ENCODE measurements at places on chromosomes 11 and 22.

GRCh38 chr11:78323363-78323762, 94.3 kb downstream of the GAB2 start:
- no peak for DNase-seq

DNA sequence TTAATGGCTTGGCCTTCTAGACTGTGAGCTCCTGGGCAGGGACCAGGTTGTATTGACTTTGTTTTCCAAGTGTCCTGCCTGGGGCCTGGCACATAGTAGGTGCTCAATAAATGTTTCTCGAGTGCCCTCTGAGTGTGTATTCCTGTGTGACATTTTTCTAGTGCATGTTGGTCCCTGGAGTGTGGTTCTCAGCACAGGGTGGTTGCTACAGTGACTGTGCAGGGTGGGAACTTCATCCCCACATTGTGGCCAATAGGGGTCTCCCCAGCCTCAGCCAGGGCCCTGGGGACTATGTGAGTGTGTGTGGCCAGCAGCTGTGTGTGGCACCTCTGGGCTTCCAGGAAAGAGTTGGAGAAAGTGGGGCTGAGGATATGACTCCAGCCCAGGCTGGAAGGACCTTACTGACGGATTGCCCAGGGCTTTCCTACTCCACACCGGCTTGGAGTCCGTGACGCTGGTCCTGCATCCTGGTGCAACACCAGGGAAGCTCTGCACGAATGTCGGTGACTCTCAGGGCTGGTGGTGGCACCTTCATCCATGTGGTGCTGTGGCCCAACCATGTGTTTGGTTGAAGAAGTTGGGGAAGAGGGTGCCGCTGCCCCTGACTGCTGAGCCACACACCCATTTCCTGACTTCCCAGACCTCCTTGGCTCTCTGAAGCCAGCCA, 9.0 kb upstream of the MARK2 start:
- DNase-seq: no peak

- DNase-seq: no peak
These were observed 11.8 kb upstream of the SYT9 start for GRCh38 chr11:7239877-7240276.

DNA sequence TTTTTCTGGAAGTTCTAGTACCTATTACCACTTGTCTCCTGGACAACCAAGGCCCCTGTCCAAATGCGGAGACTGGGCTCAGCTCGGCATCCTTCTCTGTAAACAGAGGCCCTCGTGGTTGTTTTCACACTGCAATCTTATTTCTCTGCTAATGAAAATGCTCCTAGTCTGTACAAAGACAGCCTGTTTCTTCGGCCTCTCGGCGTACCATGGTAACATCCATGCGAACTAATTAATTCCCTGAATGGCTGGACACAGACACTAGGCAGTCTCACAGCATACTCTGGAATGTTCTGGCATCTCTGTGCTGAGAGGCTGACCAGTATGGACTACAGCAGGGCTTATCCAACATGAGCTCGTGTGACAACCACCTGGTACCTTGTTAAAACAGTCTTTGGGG, 5.7 kb downstream of the POLR3H start:
- no peak for DNase-seq

- peak; percentile 80 for DNase-seq
These were observed 4.2 kb upstream of the STIP1 start for GRCh38 chr11:64181506-64182411.

- peak; percentile 73 for DNase-seq
These were observed 59.0 kb downstream of the PPP2R1B start for GRCh38 chr11:111707039-111707690.

DNA sequence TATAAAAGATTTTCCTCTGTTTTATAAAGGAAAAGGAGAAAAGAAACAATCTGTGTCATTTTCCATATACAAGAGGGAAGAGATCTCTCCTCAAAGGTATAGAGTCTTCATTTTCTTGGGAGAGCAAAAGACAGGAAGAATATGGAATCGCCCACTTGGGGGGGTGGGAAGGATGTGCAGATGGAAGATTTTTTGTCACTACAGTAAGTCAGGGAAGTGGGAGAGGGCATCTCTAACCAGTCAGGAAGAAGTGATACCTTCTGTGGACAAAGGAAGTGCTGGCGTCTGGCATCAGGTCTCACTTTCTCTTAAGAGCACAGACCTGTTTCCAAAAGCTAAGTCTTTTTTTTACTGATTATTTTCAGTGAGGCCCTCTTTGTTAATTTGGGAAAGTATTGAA, 1.4 kb downstream of the PRR14L start:
- DNase-seq: no peak

DNA sequence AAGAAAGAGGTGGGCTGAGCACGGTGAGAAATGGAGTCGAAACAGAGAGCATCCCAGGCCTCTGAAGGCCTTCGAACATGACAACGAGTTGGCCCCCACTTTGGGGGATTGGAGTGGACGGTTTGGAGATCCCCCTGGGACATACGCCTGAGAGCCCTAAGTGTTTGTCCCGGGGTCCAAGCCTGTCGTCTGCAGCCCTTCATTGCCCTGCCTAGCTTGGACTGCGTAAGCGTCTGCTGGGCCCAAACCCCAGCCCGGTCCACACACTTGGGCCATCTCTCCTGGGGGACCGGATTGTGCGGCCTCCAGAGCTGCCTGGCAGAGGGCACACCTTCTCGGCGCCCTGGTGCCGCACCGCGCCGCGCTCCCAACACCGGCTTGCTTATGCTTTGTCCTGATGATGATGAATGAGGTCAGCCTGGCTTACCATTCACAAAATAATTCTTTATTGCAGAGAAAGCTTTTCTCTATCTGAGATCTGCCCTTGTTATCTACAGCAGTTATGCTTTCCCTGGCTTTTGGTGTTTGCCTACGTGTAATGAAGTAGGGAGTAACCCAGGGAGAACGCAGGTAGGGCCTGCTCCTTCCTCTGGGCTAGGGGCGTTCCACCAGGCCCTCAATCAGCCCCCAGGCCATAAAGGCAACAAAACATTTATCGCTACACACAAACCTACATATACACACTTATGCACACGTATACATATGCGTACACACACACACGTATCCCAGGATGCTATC, 85.9 kb upstream of the PPARA start:
- no peak for DNase-seq

DNA sequence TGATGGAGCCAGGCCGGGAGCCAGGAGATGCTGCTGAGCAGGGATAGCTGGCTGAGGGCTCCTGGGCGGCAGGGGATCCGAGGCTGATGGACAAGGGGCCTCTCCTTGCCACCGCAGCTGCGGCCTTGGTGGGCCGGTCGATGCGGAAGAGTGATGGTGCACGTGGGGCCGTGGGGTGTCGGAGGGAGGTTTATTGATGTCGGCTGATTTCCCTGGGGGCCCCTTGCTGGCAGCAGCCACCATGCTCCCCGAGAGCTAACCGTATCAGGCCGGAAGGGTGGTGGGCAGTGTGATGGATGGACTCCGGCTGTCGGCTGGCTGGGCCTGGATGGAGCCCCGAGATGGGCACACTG, 31.0 kb upstream of the CCDC188 start:
- DNase-seq: no peak

DNA sequence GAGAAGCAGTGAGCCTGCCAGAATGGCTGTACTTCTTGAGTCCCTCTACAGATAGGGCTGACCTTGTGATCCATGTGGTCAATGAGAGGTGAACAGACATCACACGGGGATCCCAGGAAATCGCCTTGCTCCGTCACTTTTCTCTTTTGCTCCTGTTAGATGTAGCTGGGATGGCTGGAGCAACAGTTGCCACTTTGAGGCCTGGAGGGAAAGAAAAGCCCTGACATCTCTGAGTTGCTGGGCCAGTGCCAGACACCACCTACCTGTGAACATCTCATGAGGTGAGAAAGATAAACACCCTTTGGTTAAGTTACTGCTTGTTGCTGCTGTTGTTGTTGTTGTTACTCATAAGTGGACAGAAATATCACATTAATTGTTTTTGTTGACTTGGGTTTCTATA, 840.3 kb downstream of the TBC1D22A start:
- DNase-seq: no peak

- DNase-seq: no peak
These were observed 18.8 kb downstream of the PRPF19 start for GRCh38 chr11:60887556-60887955.

- no peak for DNase-seq
These were observed 275.6 kb downstream of the GRM5 start for GRCh38 chr11:88790182-88790581.

- no peak for DNase-seq
These were observed 24.5 kb downstream of the FAM227A start for GRCh38 chr22:38631724-38632123.

- DNase-seq: no peak
These were observed 1.4 kb downstream of the CCDC134 start for GRCh38 chr22:41801886-41802285.

DNA sequence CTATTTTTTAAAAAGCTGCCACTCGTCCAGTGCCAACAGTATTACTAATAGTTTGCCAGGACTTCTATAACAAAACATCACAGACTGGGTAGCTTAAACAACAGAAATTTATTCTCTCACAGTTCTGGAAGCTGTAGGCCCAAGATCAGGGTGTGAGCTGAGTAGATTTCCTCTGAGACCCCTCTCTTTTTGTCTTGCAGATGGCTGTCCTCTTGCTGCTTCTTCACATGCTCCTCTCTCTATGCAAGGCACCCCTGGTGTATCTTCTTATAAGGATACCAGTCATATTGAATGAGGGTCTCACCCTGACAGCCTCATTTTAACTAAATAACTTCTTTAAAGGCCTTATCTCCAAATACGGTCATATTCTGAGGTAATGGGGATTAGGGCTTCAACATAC, 390.9 kb downstream of the DLG2 start:
- DNase-seq: no peak

DNA sequence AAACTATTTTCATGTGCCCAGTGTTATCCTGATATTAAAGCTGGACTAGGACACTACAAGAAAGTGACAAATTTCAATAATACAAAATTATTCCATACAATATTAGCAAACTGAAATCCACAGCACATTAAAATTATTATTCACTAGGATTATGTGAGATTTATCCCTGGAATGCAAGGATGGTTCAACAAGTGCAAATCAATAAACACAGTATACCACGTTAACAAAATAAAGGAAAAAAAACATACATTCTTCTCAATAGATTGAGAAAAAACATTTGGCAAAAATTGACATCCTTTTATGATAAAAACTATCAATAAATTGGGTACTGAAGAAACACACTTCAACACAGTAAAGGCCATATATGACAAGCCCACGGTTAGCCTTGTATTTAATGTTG, 1758.2 kb upstream of the RAG2 start:
- DNase-seq: no peak
